ENCODE measurements at places on chromosomes 12 and 14. TPM values are rescaled to one million over a fixed set of nuclear protein-coding genes. Genes with fewer than 3 reads are reported as not detected.

Gene EML5
- polyA plus RNA-seq: 0.87 TPM

Gene LGALS3
- polyA plus RNA-seq: 218 TPM

Gene CIDEB
- 28.8 TPM for polyA plus RNA-seq

Gene ACOT4
- polyA plus RNA-seq: 0.45 TPM

Gene DEPDC4
- polyA plus RNA-seq: 2.9 TPM

Gene AREL1
- polyA plus RNA-seq: not detected

Gene PIK3C2G
- polyA plus RNA-seq: 0.30 TPM

Gene HEBP1
- polyA plus RNA-seq: 37.8 TPM

Gene ARHGAP9
- 5.2 TPM for polyA plus RNA-seq

Gene FAM186B
- 2.0 TPM for polyA plus RNA-seq

Gene HOXC10
- polyA plus RNA-seq: 0.31 TPM

Gene ZFHX2
- polyA plus RNA-seq: 1.3 TPM

Gene PTGER2
- not detected for polyA plus RNA-seq

Gene FBRSL1
- 81.8 TPM for polyA plus RNA-seq

Gene FOXG1
- 0.05 TPM for polyA plus RNA-seq

Gene CCDC196
- polyA plus RNA-seq: not detected

Gene NRIP2
- 6.8 TPM for polyA plus RNA-seq

Gene NFATC4
- polyA plus RNA-seq: 40.4 TPM

Gene NOS1
- 0.19 TPM for polyA plus RNA-seq

Gene FGF23
- 0.14 TPM for polyA plus RNA-seq

Gene CCDC63
- not detected for polyA plus RNA-seq

Gene MYF6
- 122 TPM for polyA plus RNA-seq

Gene CEBPE
- not detected for polyA plus RNA-seq

Gene SYT10
- polyA plus RNA-seq: 0.12 TPM

Gene KLHDC1
- polyA plus RNA-seq: 9.2 TPM

Gene HOXC4
- polyA plus RNA-seq: 4.2 TPM

Gene RD3L
- polyA plus RNA-seq: not detected

Gene NRXN3
- 0.72 TPM for polyA plus RNA-seq

Gene SETD1B
- polyA plus RNA-seq: not detected

Gene PHLDA1
- not detected for polyA plus RNA-seq

Gene RPGRIP1
- polyA plus RNA-seq: 0.53 TPM

Gene CIROP
- polyA plus RNA-seq: not detected

Gene PNN
- 100 TPM for polyA plus RNA-seq

Gene DBX2
- polyA plus RNA-seq: not detected

Gene OR4Q2
- not detected for polyA plus RNA-seq

Gene BRF1
- polyA plus RNA-seq: 21.3 TPM

Gene MANSC4
- polyA plus RNA-seq: not detected

Gene SYNDIG1L
- 0.08 TPM for polyA plus RNA-seq

Gene KRT79
- polyA plus RNA-seq: not detected

Gene MMP17
- 8.3 TPM for polyA plus RNA-seq

Gene TAS2R8
- not detected for polyA plus RNA-seq

Gene IAPP
- polyA plus RNA-seq: not detected

Gene AMN1
- polyA plus RNA-seq: 13.5 TPM

Gene COL2A1
- 59.7 TPM for polyA plus RNA-seq

Gene NGB
- polyA plus RNA-seq: not detected

Gene PARP2
- 37.6 TPM for polyA plus RNA-seq

Gene CTSG
- not detected for polyA plus RNA-seq

Gene KRT6C
- polyA plus RNA-seq: not detected

Gene TMEM121
- polyA plus RNA-seq: 1.7 TPM

Gene TMEM132C
- 1.3 TPM for polyA plus RNA-seq

Gene COX6A1
- 107 TPM for polyA plus RNA-seq

All from muscle of arm (tissue), 14 donors.